SIG-M5 (cell line): ENCODE measurements at places on chromosomes 1 and 21.

GRCh38 chr21:32559006-32559610 is 26.2 kb downstream of the TCP10L start:
- no peak for DNase-seq

DNA sequence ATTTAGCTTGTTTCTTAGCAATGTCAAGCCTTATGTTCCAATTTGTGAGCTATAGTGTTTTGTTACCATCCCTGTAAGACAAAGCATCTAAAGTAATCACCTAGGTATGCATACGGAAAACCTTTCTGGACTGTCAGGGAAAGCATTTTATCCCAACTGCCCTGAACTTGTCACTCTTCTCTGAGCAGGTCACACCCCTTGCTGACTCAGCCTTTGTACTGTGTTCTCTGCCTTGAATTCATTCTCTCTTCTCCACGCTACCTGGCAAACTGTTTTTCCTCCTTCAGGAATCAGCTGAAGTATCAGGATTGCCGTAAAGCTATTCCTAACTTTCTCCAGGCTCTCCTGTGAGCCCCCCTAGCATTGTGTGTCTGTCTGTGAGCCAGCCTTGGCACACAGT is 54.2 kb downstream of the PBX1 start:
- DNase-seq = no peak

GRCh38 chr1:104238991-104239390 is 489.3 kb downstream of the AMY1C start:
- no peak for DNase-seq

DNA sequence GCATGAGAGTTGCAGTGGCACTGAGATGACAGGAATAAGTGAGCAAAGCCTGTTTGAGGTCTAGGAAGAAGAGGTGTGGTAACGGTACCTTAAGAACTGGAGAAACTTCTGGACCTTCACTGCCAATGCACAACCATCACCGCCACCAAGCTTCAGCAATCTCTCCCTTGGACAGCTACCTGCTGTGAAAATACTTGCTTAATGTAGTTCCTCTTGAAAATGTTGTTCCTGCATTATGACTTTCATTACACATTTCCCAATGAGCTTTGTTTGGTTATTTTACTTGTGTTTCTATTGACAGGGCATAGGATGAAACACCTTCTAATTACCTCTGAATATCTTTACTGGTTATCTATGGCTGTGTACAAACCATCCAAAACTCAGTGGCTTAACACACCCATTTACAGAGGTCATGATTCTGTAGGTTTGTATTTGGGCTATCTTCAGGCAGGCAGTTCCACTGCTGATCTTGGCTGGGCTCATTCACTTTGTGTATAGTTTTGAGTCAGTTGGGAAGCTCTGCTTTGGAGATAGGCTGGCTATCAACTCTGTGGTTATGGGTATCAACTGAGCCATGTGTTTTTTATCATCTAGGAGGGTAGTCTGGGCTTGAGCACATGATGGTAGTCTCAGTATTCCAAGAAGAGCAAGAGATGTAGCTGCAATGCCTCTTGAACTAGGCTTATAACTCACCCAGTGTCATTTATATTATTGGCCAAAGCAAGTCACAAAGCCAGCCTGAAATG is 149.4 kb downstream of the ELAVL4 start:
- DNase-seq = no peak

DNA sequence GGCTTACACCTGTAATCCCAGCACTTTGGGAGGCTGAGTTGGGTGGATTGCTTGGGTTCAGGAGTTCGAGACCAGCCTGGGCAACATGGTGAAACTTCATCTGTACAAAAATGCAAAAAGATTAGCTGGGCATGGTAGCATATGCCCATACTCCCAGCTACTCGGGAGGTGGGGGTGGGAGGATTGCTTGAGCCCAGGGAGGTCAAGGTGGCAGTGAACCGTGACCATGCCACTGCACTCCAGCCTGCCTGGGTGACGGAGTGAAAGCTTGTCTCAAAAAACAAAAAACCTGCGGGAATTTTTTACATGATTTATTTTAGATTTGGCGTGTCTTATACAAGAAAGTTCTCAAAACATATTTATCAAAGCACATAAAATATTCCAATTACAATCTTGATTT is 27.8 kb upstream of the MTR start:
- DNase-seq = no peak
